Fibroblast of skin of left biceps (primary cell): ENCODE measurements at places on chromosomes 5 and 9.

GRCh38 chr9:118686959-118687358 lies 682.3 kb downstream of the BRINP1 start:
- no peak for DNase-seq

- no peak for DNase-seq
Measured at GRCh38 chr9:97437051-97437600, 25.2 kb downstream of the TDRD7 start.

GRCh38 chr9:36987409-36987808 lies 46.7 kb downstream of the PAX5 start:
- DNase-seq = no peak

- DNase-seq = no peak
Measured at GRCh38 chr5:135436951-135437418, 10.2 kb downstream of the DCANP1 start.

DNA sequence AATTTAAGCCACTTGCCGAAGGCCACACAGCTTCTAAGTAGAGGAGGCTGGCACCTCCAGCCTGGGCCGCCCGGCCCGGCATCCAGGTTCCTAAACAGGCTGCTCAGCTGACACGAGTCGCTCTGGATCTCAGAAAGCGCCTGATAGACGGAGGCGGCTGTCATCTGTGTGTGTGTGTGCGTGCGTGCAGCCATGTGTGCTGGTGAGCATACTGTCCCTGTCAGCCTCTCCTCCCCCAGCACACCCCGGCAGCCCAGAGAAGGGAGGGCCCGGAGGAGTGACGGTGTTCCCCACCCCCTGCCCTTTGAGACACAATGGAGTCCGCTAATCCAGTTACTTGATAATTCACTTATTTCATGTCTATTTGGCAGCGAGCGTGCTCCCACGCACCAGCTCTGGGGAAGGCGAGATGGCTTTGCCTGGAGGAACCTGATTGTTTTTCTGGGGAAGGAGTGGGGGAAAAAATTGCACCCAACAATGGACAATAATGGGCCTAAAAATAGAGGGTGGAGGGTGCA lies 20.0 kb downstream of the NTNG2 start:
- DNase-seq = no peak

- no peak for DNase-seq
Measured at GRCh38 chr9:134937164-134937555, 19.4 kb upstream of the FCN1 start.

DNA sequence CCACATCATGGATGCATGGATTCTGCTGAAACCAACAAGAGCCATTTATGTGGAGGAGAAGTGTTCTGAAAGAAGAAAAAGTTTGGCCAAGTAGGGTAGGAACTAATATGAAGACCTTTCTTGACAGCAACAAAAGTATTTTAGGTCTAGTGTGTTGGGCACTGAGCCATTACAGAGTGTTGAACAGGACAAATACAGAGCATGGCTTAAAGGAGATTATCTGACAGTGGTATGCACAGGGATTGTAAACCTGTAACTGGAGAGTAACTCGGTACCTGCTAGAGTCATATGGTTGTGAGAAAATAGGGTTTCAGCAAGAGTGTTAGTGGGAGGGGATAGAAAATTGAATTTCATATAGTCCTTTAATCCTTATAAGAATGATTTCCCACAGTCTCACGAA lies 513.2 kb upstream of the WWC1 start:
- no peak for DNase-seq

DNA sequence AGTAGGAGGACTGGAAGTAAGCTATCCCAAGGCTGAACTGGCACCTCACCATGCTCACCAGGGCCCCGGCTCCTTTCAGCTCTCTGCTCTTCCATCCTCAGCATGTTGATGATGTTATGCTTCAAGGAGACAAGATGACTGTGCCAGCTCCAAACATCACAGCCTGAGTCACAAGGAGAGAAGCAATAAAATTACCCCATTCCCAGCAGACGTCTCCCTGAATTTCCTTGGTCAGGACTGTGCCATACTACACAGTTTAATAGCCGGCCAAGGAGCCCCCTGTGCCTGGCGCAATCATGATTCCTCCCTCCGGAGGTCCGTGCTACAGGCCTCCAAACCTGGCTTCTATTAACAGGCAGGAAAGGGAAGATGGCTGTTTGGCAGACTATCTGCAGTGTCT lies 51.2 kb upstream of the ROR2 start:
- no peak for DNase-seq

- no peak for DNase-seq
Measured at GRCh38 chr5:134132372-134133187, 18.1 kb downstream of the TCF7 start.

GRCh38 chr5:3843706-3844105 lies 248.1 kb downstream of the IRX1 start:
- DNase-seq = no peak

- no peak for DNase-seq
Measured at GRCh38 chr9:123727332-123727731, 202.6 kb downstream of the DENND1A start.

- DNase-seq = no peak
Measured at GRCh38 chr5:360257-361027, 38.9 kb downstream of the AHRR start.

DNA sequence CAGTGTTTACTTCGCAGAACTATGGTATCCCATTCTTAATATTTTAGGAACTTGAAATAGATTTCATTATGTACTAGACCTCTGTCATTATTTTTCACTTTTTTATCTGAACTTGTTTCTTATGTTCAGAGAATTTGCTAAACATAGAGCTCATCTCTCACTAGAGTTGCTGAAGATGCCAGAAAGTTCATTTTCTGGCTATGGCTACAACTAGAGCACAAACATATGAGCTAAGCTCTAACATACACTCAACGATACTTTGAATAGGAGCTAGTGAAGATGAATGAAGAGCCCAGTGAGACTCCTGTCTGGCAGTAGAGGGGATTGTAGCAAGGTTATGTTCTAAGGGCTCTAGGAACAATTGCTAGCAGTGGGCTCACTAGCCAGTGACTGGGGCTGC lies 582.2 kb downstream of the KIF4B start:
- no peak for DNase-seq

- no peak for DNase-seq
Measured at GRCh38 chr5:32503261-32503660, 58.7 kb upstream of the ZFR start.

DNA sequence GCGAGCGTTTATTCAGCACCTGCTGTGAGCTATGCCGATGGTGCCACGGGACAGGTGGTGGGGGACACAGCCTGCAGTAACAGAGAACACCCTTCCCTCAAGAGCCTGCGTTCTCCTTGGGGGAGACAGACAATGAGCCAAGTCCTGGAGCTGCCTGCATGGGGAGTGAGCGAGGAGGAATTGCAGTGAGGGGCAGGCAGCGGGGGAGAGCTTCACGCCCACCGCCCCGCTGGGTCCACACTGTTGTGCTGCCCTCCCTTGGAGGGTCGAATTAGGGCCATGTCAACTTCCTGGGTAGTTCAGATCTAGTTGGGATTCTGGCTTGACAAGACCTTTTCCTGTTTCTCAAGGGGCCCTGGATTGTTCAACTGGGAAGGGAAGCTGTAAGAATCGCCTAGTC lies 55.5 kb upstream of the N4BP3 start:
- no peak for DNase-seq

DNA sequence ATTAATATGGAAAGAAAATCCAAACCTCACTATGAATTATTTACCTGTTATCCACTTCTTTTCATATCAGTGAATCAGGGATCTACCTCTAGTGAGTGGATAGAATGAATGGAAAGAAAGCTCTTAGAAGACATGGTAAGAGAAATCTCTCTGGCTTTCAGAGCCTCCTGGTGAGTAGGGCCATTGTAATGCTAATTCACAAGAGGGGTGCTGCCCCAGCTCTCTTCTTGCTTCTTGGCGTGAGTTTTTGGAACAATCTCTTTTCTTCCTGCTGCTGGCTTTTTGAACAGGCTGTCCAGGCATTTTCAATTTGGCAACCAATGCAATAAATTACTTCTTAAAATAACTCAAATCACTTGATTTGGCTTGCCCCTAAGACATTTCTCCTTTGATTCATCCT lies 49.9 kb upstream of the KCNN2 start:
- DNase-seq = no peak

- no peak for DNase-seq
Measured at GRCh38 chr9:115353681-115354080, 235.7 kb upstream of the TNC start.
